ENCODE measurements at places on chromosomes 2 and 18.

DNA sequence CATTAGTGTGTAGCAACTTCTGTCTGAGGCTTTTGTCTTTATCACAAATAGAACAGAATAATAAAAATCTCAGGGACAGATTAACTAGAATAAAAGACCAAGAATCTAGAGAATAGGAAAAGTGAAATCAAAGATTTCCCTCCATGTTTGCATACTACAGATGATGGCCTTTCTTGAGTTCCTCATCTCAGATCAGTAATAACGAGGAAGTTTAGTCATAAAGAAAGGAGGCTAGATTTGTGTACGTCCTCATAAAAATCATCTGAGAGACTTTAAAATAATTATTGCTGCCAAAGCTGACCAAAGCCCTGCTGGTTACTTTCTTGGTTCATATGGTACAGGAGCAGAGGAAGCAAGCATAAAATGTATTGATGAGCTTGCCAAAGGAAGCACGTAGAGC lies 117.3 kb downstream of the MIB1 start:
- no peak for DNase-seq

DNA sequence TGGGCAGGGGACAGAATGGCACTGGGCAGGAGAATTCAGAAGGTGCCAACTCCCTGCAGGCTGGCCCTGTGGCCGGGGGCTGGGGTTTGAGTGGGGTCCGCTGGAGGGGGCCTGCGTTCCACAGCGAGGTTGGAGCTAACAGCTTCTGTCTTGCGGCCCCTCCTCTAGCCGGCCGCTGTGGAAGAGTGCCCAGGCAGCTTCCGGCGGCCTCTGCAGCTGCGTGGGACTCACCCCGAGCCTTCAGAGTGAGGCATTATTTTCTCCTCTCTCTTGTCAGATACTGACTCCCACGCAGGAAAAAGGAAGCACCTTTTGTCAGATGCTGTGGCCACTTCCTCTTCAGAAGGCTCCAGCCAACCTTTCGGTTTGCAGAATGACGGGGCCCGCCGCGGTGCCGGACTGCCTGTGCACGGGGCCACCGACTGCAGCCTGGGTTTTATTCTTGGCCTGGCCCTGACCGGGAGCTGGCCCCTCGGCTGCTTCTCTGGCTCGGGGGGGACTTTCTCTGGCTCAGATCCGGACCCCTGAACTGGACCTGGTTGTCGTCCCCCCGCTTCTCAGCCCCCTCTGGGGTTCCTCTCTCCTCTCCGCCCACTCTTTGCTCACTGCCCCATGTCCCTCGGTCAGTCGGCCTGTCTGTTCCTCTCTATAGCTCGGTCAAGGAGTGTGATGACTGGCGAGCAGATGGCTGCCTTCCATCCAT lies 40.1 kb downstream of the ARHGAP25 start:
- no peak for DNase-seq

GRCh38 chr2:42722320-42723190 lies 41.4 kb downstream of the OXER1 start:
- peak; percentile 42 for DNase-seq

DNA sequence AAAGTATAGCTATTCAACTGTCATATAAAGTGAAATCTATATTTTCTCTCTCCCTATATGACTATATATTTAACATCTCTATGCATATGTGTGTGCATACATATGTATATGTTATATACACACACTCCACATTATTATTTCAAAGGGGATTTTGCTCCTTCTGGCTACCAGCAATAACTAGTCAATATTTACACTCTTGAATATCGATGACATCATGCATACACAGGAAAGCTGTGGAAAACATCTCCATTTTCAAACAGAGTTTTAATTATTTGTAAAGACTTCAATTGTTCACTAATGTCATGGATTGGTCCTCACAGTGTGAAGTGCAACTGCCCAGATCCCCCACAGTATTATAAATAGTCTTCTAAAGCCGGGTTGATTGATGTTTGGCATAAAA lies 195.9 kb upstream of the TCF4 start:
- DNase-seq, result no peak

- no peak for DNase-seq
Observed at GRCh38 chr18:52313213-52313612, 26.8 kb upstream of the DCC start.

All from AG04450 (cell line).